ENCODE measurements at places on chromosomes 3 and 15.

GRCh38 chr15:70164910-70165715, 67.4 kb upstream of the TLE3 start:
- DNase-seq: no peak

GRCh38 chr15:35547775-35548364, 1.9 kb upstream of the DPH6 start:
- no peak for DNase-seq

- DNase-seq: no peak
Observed at GRCh38 chr3:43262194-43262593, 24.1 kb upstream of the SNRK start.

GRCh38 chr3:113272385-113272779, 61.0 kb downstream of the BOC start:
- DNase-seq: no peak

GRCh38 chr3:100609305-100609704, at the start of gene ADGRG7:
TSS of gene ADGRG7 (plus strand) at chr3:100609601. CDS start at chr3:100609857, 256 bp downstream.
- no peak for DNase-seq

DNA sequence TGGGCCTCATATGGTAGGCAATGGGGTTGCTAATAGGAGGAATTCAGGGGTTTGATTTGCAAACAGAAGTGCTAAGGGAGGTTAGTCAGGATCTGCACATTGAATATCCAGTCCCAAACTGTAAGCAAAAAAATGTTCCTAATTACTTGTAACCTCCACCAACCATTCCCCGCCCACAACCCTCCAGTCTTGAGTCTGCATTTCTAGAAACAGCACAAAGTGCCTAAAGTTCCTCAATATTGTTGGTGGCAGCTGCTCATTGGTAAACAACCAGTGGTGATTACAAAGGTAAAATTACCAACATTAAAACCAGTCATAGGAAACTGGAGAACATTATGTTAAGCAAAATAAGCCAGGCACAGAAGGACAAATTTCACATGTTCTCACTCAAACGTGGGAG, 18.9 kb downstream of the HDC start:
- DNase-seq: no peak

GRCh38 chr3:184176377-184177330, 2.0 kb downstream of the AP2M1 start:
- no peak for DNase-seq

DNA sequence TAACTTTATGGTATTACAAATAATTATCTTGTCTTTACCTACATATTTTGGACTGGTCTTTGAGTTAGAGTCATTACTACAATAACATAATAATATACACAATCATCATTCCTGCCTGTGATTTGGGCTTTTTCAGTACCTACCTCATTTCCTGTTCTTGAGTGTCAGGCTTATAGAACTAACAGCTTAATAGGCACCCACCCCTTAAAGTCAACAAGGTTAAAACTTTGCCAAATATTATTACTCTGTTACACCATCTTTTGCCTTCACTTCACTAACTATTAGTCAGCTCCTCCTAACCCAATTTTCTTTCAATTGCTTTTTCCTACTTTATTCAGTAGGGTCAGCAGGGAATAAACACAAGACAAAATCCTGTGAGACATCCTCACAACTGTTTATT, 488.7 kb upstream of the AGTR1 start:
- DNase-seq: no peak

DNA sequence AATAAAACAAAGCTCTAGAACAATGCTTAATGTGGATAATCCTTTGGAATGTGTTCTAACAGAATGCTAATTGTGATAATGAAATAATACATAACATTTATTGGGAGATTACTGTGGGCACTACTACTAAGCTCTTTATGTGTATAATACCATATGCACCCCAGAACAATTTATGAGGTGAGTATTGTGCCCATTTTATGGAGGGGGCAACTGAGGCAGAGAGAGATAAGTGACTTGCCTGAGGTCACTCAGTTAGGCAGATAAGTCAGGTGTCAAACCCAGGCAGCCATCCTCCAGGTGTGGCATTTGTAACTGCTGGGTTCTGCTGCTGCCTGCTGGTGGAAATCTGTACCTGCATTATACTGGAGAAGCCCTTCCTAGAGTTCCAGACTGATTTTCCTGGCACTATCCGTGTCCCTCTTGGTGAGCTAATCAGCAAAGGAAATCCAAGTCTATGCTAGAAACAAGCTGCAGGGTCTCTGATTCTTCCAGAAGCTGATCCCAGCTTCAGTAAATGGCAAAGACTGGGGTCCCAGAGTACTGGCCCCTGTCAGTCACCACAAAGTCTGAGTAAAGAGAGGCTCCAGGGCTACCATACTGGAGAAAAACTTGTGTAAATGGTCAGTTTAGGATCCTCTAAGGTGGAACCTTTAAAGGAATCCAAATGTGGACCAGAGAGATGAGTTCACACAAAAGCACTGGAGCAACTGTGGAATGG, 22.6 kb upstream of the RBP1 start:
- DNase-seq: no peak

- no peak for DNase-seq
Observed at GRCh38 chr3:146491303-146491702, 21.9 kb upstream of the PLSCR2 start.

GRCh38 chr3:100590114-100590839, 19.1 kb upstream of the ADGRG7 start:
- peak; percentile 67 for DNase-seq

GRCh38 chr3:177057768-177058167, 139.5 kb downstream of the TBL1XR1 start:
- peak; percentile 86 for DNase-seq

DNA sequence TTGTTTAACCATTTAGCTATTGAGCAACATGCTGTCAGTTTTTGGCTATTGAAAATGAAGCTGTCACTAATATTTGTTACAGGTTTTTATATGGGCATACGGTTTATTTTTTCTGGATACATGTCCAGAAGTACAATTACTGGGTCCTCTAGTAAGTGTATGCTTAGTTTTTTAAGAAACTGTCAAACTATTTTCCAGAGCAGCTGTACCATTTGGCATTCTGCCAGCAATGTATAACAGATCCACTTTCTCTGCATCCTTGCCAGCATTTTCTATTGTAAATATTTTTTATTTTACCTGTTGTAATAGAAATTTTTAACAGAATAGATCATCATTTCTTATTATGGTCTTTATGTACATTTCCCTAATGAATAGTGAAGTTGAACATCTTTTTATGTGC, 658.8 kb downstream of the EDEM1 start:
- no peak for DNase-seq

GRCh38 chr3:49534581-49535441, 19.5 kb upstream of the BSN start:
- DNase-seq: no peak

GRCh38 chr15:99305761-99306505, 54.7 kb downstream of the LRRC28 start:
- DNase-seq: no peak

DNA sequence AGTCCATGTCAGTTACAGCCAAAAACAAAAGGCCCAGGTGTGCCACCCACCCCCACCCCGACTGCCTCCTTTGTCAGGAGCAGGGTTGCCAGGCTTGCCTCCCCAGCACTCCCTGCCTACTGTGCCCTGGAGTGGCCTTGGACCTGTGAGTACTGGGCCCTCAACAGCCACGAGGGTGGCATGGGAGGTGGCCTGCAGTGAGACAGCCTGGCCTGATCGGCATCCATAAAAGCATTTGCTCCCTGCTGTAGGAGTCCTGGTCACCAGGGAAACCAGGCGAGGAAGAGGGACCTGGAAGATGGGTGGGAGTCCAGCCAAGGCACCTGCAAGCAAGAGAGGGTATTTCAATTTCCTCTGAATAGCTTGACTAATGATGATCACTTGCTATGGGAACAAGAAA, 56.4 kb upstream of the KCNMB2 start:
- no peak for DNase-seq

- DNase-seq: no peak
Observed at GRCh38 chr15:85475711-85476110, 95.3 kb downstream of the AKAP13 start.

- DNase-seq: no peak
Observed at GRCh38 chr3:123491966-123492587, 43.2 kb upstream of the ADCY5 start.

DNA sequence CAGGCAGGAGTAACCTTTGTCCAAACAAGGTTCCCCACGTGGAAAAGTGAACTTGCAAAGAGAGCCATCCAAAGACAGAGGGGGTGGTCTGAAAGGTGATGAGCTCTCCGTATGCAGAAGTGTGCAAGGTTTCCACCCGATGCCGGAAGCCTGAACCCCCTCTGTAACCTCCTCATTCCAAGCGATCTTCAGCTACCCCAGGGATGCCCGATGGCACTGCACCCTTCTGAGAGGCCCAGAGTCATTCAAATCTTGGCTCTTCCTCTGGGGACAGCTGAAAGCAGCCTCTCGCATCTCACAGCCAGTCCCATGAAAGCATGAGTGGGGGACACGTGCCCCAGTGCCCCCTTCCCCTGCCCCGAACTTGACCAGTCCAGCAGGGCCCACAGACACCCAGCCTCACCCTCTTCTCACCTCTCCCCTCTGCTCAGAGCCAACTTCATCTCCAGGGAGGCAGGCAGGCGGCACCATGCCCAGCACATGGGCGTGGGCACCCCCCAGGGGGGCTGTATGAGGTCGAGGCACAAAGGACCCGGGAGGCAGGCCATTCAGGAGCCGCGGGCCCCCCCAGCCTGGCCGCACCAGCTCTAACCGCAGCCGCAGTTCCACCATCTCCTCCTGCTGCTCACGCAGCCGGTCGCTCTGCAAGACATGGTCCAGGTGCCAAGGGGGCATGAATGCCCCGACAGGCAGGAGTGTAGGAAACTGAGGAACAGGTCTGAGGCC, 8.7 kb downstream of the KIF7 start:
- no peak for DNase-seq

DNA sequence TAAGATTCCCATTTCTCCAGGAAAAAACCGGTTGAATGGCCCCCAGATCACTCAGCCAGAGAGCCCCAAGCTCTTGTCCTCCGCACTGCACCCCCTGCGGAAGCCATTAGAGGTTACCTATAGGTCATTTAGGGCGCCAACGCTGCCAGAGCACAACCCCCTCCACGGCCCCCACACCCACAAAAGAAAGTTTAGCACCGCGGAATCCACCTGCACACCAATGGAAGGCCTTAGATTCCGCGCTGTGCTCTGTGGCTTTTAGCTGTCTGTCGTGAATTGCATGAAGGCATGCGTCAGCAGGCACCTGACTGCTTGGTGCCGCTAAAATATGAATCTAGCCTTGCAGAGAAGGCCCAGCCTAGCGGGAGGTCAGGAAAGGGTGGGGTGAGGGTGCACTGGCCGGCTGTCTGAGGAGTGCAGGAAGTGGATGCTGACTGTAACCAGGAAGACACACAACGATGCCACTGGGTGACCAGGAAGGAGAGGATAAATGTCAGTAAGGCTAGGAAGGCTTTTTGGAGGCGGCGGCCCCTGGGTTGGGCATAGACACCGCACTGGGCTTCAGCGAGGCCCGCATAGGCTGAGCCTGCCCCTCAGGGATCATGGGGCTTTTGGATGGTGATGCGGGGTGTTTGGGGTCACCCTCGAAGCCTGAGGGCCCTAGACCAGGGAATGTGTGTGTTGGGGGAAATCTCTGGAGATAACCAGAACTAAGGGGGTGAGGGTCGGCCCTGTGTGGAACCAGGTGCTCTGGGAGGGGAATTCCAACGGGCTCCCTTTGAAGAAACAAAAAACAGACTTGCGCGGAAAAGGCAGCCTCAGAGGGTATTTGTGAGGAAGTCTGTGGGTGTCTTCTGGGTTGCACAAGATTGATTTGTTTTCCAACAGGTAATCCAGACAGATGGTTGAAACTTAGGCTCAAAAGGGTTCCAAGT, 976 bp upstream of the NUP210 start:
- peak; percentile 86 for DNase-seq

GRCh38 chr3:146701246-146701645, 96.1 kb upstream of the PLSCR5 start:
- no peak for DNase-seq

DNA sequence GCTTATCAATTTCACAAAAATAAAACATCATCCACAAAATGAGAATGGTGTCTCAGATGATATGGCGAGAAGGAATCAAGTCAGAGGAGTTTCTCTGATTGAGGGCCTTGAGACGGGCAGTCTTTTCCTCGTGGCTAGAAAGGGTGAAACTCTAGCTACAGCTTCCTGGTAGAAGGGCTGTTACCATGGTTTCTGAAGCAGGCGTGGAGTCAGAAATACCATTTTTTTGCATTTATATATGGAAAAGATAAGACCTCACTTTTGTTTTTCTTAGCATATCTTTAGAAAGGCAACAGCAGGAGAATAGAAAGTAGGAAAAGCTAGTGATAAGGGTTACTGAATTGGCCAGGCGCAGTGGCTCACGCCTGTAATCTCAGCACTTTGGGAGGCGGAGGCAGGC, 17.3 kb upstream of the SAMD7 start:
- DNase-seq: no peak

DNA sequence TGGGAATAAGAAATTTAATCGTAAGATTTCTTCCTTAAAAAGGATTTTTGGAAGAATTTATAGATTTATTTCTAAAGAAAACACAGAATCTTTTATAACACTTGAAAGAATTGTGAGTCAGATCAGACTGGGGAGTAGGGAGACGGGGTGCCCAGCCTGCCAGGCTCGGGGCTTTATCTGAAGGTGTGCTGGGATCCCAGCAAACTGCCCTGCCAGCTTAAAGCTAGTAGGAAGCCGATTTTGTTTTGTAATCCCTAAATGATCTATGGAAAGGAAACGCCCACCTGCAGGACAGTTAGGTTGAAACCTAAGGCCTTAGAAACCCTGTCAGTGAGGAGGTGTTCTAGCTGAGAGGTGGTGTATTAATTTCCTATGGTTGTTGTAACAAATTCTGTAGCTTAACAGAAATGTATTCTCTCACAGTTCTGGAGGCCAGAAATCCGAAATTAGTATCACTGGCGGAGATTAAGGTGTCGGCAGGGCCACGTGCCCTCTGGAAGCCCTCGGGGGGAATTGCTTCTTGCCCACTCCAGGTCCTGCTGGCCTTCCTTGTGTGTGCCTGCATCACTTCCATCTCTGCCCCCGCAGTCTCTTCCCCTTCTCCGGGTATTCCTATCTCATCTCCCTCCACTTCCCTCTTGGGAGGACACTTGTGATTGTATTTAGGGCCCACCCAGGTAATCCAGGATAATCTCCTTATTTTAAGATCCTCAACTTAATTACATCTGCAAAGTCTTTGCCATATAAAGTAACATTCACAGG, 19.3 kb upstream of the RAB6B start:
- no peak for DNase-seq

DNA sequence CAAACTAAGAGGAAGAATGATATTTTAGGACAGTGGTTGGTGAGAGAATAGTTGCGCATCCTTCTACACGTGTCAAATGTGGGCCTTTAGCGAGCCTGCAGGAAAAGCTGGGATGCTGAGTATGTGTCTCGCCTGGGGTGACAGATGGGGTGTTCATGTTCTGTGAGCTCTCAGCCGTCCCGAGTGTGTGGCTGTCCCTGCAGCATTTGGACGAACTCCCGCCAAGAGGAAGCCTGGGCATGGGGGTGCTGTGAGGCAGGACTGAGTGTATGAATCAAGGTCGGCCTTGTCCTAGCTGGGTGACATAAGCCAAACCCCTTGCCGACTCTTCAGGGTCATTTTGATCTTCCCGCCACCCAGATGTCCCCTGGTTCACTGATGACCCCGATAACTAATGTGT, 94.8 kb downstream of the CACNA1D start:
- DNase-seq: no peak

GRCh38 chr3:183699238-183699947, 1.8 kb downstream of the YEATS2 start:
- peak; percentile 21 for DNase-seq

- peak; percentile 34 for DNase-seq
Observed at GRCh38 chr15:89067751-89068150, 20.5 kb upstream of the ABHD2 start.
